Ecto neural progenitor cell (in vitro differentiated cells): ENCODE measurements at places on chromosomes 7 and 10.

DNA sequence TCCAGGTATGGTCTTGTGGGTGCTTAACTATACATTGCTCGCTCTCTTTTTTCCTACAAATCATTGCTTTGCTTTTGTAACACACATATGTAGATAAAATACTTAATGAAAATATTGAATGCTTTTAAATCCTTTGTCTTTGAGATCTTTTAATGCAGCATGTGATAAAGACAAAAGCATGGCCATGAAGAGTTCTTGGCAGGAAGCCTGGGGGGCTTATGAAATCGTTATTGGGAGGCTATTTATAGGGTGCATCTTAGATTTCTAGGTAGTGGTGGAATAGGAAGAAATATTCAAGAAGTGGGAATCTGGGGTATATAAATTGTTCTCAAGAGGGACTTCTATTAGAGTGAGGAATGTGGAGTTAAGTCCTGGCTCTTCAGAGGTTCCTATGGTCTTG is 21.9 kb downstream of the UBE2D1 start:
- no peak for DNase-seq

GRCh38 chr7:106657085-106657991 is 3.6 kb downstream of the CCDC71L start:
- DNase-seq: no peak

DNA sequence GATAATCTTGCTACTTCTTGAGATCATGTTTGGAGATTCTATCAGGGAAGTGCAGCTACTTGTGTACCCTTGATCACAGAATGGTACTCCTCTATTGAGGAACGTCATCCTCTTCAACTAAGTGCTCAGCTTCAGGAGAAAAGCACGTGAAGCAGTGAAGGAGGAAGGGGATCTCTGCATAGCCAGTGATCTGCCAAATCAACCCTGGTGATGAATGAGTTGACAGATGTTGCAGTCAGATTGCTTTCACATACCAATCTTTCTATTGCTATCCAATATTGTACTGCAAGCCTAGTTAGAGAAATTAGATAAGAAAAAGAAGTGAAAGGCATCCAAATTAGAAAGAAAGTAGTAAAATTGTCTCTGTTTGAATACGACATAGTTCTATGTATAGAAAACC is 309.4 kb downstream of the TWIST1 start:
- DNase-seq: no peak

DNA sequence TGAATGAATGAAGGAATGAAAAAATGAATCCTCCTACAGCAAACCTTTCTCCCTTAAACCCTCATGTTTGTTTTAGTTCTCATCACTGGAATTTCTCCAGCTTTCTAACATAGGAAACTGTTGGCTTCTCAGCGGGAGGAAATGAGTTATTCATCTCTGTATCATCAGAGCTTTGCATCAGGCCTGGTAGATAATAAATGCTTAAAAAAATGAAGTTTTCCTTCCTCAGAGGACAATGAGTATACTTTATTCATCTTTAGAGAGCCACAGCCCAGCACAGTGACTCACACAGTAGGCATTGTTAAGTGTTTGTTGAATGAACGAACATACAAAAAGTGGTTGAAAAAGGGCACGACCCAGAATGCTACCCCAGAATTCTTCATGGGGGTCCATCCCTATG is 62.6 kb downstream of the COL13A1 start:
- no peak for DNase-seq

GRCh38 chr7:131225619-131226513 is 101.8 kb upstream of the MKLN1 start:
- DNase-seq: no peak

- DNase-seq: no peak
Observed at GRCh38 chr10:15821046-15821683, 39.1 kb downstream of the MINDY3 start.

DNA sequence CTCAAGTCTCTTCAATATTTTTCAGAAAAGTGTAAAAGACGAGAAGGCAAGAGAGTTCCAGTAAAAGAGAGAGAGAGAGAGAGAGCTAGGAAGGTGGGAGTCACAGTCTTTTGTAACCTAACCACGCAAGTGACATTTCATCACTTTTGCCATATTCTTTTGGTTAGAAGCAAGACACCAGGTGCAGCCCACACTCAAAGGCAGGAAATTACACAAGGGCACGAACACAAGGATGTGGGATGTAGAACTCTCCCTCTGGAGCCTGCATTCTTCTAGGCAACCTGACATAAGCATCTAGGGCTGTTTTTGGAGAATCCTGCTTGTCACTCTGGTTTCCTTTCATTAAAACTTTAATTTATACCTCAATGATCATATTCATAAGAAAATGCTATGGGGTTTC is 1213.1 kb downstream of the DNAJB9 start:
- DNase-seq: no peak

- DNase-seq: no peak
Observed at GRCh38 chr7:102860351-102860811, 52.4 kb upstream of the LRRC17 start.

DNA sequence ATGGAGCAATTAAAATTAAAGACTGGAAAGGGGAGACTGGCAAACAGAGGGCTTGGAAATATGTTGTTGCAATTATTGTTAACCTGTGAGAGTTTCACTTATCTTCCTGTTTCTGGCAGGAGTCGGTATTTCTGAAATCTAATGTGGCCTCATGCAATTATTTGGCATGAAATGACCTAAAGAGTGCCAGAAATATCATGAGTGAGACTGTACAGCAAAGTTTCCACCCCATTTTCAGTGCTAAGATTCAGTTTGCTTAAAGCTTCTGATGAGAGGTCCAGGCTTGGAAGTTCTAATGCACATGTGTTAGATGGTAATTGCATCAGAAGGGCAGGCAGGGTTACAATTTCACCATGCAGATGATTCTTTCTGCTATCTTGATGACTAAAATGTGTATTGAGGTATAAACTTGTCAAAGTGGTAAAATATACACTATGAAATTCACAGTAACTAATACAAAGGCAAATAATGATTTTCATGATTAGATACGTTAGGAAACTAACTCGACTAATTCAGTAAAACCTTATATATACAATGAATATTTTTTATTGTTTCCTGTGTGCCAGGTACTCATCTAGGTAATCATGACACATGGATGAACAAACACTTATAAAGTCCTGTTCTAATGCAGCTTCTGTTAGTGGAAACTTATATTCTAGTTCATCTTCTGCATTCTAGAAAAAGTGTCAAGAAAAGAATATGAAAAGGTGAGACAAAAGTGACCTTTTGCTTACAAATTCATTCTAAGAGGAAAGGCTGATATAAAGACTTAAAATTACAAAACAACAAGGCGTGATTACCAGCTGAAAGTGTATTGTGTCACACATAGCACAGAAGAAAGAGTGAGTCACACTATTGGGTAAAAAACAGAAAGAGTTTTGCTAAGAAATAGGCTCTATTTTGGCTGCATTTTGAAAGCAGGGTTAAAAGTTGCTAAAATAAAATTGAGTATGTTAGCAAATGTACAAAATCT is 533.4 kb upstream of the SEMA3D start:
- DNase-seq: no peak

- no peak for DNase-seq
Observed at GRCh38 chr10:84739641-84740040, 411.3 kb downstream of the CCSER2 start.

GRCh38 chr7:156019776-156020565 is 207.7 kb upstream of the SHH start:
- DNase-seq: no peak

DNA sequence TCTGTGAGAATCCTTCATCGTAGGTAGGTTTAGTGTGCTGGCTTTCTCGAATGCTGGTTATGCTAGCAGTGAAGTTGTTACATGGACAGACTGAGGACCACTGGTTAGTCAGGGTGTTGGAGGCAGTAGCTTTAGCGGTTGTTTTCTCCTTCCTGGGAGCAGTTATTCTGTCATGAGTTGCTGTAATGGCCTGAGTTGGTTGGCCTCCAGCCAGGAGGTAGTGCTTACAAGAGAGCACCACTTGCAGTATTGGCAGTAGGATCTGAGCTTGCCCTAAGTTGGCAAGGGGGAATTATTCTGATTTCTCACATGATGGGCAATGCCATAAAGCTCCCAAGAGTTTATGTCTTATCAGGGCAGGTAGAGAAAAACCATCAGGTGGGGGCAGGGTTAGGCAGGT is 58.0 kb downstream of the IPMK start:
- DNase-seq: no peak

GRCh38 chr10:117005026-117005526 is at the start of gene SHTN1:
Gene SHTN1, minus strand, starts transcription at chr10:117005187. Its CDS starts 108 bp downstream, at chr10:117005079.
- peak; percentile 80 for DNase-seq

DNA sequence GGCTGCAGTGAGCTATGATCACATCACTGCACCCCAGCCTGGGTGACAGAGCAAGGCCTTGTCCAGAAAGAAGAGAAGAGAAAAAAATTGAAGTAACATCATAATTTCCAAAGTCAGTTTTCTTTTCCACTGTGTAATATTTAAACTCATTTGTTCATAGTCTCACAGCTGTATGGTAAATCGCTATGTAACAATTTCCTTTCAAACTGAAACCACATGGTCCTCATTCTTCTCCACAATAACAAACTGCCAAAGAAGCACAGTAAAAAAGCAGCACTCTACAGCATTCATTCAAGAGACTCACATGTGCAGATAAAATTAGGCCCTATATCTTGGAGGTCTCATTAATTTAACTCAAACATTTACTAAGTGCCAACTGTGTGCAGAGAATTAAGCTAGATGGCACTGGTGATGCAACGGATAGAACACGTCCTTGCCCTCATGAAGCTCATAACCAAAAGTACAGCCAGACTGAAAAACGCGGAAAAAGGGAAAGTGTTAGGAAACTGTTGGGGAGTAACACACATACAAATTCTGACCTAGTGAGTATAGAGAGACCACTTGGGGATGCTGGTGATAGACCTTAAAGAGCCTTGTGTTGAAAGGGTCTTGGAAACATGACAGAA is 174.0 kb upstream of the KCTD7 start:
- no peak for DNase-seq

- no peak for DNase-seq
Observed at GRCh38 chr7:2289111-2289586, 25.1 kb downstream of the SNX8 start.

DNA sequence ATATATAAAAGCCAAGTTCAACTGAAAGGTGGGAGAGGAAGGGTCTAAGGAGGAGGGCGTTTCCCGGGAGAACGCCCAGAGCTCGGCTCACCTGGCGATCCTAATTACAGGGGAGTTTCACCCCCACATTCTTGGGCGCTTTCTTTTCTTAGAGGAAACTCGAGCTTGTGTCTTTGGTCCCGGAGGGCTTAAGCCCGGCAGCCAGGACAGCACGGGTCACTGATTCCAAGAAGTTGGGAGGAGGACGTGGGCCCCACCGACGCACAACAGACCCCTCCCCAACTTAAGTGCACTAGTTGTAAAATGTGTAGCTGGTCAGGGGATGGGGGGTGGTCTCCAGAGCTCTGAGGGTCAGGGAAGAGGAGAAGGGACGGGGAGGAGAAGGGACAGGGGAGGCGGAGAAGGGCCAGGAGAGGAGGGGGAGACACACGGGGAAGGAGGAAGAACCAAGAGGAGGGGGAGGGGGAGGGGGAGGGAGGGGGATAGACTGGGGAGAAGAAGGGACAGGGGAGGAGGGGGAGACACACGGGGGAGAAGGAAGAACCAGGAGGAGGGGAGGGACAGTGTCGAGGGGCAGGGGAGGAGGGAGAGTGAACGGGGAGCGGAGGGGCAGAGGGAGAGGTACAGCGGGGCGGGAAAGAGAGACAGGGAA is 874 bp downstream of the BAIAP2L1 start:
- peak; percentile 69 for DNase-seq

- DNase-seq: no peak
Observed at GRCh38 chr7:97145068-97145467, 27.6 kb downstream of the SDHAF3 start.
